Bladder microvascular endothelial cell (primary cell): ENCODE measurements at places on chromosomes 7 and 10. TPM values are rescaled to one million over a fixed set of nuclear protein-coding genes. Genes with fewer than 3 reads are reported as not detected.

NPC1L1 gene
- total RNA-seq, result under 0.01 TPM in 1 of 2 replicates, not detected in the other

PTPRN2 gene
- 1.6 and 1.9 TPM in 2 replicates for total RNA-seq

NFE2L3 gene
- total RNA-seq, result 14.1 and 70.6 TPM in 2 replicates

EBF3 gene
- 9.5 and 14.4 TPM in 2 replicates for total RNA-seq

SPRN gene
- not detected in 2 replicates for total RNA-seq

REPIN1 gene
- 43.5 and 74.2 TPM in 2 replicates for total RNA-seq

ALDH18A1 gene
- 48.4 and 99.2 TPM in 2 replicates for total RNA-seq

VSTM4 gene
- total RNA-seq, result 0.16 and 0.25 TPM in 2 replicates

DRGX gene
- total RNA-seq, result not detected in 2 replicates

SH2D4B gene
- total RNA-seq, result 0.06 and 0.16 TPM in 2 replicates

UNCX gene
- not detected in 2 replicates for total RNA-seq
